MCF 10A (cell line): ENCODE measurements at places on chromosomes 12 and 14.

GRCh38 chr14:74571901-74572725 lies 39.9 kb downstream of the LTBP2 start:
- DNase-seq: peak; percentile 97

GRCh38 chr14:51738754-51739153 lies 87.0 kb downstream of the FRMD6 start:
- no peak for DNase-seq

GRCh38 chr12:32467959-32468863 lies 68.9 kb downstream of the FGD4 start:
- no peak for DNase-seq

GRCh38 chr14:95619785-95620417 lies 66.3 kb upstream of the TCL1B start:
- DNase-seq: no peak

- DNase-seq: no peak
Measured at GRCh38 chr14:38310420-38310995, 54.6 kb upstream of the CLEC14A start.

DNA sequence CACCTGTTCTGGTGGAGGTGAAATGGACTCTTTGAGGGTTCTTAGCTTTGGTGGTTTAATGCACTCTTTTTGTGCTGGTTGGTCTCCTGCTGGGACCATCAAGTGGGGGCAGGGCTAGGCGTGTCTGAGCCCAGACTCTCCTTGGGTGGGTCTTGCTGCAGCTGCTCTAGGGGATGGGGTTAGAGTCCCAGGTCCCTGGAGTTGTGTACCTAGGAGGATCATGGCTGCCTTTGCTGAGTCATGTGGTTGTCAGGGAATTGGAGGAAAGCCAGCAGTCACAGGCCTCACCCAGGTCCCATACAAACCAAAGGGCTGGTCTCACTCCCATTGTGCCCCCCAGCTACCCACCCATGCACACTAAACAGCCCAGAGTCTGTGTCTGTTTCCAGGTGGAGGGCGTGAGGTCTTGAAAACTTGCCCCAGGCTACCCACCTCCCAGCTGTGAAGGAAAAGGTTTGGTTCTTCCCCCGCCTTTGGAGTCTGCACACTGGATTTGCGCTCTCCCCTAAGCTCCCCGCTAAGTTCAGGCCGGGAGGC lies 387.7 kb downstream of the TMTC2 start:
- no peak for DNase-seq

DNA sequence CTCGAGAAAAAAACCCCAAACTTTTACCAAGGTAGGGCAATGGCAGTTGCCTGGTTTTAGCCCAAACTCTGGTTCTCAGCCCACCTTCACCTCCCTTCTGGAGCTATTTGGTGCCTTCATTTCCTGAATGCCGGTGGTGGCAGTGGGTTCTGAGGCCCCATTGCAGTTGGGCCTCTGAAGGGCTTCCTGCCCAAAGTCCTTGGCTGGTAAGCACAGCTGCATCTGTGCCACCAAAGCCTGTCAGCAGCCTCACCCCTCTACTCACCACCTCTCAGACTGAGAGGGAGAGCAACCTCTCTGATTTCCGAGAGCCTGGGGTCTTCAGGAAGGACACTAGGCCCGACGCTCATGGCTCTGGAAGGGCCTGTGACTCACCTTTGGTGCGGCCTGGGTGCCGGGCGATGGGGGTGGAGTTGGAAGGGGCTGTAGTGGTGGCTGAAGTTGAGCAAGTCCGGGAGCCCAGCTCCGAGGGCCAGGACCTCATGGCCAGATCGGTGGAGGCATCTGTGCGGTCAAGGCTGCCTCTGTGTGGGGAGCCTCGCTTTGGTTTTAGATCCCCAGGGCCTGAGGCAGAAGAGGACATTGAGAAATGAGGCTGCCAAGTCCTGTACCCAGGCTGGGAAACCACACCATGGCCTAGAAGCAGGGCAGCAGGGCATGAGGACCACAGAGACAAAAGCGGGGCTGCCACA lies 38.6 kb upstream of the GPR68 start:
- DNase-seq: no peak

DNA sequence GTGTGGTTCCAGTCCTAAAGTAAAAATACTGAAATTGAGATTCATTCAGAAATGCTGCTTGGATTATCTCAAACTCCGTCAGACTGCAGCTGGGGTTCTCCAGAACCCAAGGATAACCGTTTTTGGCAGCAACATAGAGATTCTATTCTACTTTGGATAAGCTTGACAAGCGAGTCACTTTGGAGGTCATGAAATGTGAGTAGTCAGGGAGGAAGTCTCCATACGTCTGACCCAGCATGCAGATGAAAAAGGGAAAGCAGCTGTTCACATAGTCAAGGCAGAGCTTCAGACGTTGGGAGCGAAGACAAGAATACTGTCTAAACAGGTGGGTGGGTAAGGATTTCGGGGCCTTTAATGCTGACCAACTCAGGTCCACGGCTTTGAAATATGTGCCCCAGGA lies 14.9 kb upstream of the HSP90B1 start:
- no peak for DNase-seq

DNA sequence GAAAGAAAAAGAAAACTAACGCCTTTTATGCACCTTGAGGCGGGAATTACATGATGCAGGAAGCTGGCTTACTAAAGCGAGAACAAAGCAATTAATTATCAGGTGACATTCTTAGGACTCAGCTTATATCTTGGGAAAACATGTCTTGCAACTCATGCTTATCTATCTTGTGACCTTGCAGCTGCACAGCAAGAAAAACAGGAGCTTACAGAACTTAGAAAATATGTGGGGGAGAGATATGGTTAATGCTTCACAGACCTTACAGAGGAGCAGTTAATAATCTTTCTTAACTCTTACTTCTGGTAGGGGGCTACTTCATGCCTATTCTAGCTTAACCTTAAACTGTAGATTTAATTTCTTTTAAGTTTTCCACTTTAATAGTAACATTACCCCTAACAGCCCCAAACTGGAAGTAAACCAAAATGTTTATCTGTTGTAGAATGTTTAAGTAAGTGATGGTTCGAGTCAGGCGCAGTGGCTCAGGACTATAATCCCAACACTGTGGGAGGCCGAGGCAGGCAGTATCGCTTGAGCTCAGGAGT lies 13.2 kb upstream of the OR11G2 start:
- DNase-seq: no peak

- no peak for DNase-seq
Measured at GRCh38 chr12:113440947-113441782, 19.0 kb downstream of the SDSL start.

DNA sequence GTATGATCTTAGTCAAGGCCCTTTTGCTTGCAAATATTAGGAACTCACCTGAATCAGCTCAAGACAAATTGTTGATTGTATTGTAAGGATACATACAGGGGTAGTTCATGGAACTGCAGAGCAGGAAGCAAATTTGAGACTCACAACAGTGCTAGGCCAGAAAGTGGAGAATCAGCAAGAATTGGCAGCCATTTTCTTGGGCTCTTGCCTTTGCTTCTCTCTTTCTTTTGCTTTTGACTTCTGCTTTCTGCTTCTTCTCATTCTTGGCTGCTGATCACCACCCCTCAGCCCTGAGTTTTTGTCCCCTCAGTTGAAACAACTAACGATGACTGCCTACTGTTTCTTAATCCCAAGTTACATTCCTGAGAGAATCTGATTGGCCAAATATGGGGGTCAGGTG lies 34.8 kb downstream of the KCNK13 start:
- DNase-seq: no peak

DNA sequence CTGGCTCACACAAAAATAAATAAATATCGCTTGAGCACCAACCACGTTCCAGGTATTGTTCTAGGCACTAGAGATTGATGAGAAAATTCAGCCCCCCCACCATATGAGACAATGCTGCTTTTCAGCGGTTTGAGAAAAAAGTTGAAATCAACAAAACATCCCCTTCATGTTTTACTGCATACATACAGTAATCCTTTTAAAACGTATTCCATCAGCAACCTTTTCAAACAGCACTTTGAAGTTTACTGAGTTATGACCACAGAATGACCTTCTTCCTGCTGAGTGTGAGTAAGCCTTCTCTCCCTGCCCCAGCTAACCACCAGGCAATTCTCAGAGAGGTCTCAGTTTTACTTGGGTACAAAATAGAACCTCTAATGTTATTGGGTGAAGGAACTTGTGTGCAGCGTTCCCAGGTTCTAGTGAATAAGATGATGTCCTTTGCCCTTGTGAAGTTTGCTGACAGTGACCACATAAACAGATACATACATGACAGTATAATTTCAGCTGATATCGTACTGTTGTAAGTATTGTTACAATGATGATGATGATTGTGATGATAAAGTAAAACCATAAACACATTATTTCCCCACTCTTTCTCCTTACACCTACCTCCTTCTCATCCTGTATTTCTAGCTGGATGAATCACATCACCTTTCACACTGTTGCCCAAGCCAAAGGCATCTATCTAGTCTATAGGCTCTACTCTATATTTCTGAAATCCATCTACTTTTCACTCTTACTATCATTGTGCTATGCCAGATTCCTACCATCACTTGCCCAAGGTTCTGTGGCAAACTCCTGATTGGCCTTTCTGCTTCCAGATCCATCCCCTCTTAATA lies 124.4 kb upstream of the KRR1 start:
- DNase-seq: peak; percentile 68

DNA sequence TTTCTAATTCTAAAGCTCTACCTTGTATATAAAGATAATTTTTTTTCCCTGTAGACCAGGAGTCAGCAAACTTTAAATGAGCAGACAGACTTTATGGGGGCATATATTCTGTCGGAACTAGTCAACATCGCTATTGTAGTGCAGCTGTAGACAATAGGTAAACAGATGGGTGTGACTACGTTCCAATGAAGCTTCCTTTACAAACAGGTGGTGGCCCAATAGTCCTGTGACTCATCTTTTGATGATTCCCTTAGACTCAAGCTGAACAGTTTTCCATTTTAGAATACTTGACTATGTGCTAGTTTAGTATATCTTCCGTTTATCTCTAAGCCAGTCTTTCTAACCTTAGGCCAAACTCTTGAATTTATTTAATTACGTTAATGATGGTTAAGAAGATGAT lies 16.3 kb downstream of the MUCL1 start:
- peak; percentile 18 for DNase-seq

DNA sequence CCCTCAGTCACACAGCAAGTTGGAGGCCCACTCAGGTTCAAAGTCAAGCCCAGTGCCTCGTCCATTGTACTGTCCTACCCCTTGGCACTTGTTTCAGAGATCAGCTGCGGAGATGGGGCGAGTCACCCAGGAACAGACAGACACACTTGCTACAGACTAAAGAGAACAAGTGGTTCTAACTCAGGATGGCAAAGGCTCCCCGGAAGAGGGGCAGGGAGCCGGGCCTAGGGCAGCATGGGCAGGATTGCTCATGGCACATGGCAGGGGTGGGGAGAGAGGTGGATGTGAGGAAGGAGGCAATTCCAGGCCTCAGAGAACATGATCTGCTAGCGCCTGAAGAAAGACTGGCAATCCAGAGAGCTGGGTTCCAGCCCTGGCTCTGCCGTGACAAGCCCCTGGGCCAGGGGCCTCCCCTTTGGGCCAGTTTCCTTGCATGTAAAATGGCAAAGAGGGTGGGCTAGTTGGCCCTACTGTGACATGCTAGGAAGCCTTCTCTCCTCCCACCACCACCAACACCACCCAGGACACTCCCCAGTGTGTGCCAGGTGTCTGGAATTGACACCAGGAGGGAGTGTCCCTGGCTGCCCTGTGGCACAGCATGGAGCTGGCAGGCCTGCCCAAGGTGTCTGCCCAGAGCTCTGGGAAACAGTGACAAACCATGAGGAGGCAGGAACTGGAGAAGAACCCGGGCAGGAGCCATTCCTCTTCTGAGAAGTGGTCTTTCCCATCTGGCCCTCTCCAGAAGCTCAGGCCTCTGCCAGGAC lies 24.0 kb upstream of the IRF2BPL start:
- peak; percentile 64 for DNase-seq
